GM20000 (cell line): ENCODE measurements at places on chromosomes 2 and 18.

DNA sequence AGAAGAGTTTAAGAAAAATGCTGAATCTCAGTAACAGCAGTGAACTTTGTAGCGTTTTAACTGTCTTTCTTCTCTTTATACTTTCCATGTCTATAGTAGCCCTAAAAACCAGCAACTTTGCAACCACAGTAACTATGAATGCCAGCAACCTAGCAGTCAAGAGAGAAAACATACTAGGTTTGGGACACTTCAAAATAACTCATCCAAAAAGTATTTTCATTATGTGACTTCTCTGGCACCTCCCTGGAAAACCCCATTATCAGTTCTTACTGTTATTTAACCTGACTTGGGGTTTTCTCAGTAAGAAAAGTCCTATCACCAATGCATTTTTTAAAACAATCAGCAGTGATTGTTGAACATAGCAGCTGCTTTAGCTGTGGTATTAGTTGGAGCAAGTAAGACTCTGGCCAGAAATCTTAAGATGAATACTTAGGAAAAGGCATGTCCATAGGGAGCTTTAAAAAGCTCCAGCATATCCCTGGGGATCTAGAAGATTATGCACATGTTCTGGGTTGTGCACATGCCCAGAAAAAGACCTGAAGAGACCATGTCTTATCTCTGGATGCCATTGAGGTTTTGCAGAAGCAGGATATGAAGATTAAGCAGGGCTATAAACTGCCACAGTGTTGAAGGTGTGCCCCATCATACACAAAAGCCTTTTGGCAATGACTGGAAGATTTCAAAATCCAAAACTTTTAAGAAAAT lies 411.3 kb downstream of the CMPK2 start:
- DNase-seq, result no peak

GRCh38 chr2:210541290-210541902 lies 15.0 kb upstream of the CPS1 start:
- no peak for DNase-seq

DNA sequence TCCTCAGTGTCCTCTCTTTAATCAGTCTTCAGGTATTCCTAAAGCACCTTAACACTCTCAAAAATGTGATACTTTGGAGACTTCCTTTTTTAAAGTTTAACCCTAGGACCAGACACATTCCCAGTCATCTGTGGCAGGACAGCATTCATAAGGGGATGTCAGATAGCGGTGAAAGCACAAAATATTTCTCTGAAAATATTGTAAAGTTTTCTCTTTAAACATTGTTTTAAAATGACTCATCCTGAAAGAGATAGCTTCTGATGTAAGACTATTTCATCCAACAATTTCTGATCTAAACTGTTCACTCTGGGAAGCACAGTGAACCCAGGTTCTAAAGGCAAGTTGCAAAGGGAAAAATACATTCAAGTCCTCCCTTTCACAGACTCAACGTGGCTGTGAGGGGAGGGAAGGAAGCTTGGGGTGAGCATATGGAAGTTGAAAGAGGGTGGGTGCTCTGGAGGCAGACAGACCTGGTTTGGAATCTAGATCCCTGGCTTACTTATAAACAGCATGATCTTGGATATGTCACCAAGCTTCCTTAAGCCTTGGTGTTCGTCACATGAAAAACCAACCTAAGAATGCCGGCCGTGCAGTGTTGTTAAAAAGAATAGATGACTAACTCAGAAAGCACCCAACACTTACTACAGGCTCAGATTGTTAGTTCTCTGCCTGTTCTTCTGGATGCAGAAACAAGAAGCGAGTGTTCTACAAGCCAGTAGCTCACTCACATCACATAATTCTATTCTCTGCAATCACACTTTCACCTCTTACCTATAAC lies 12.1 kb downstream of the GALNT14 start:
- no peak for DNase-seq

GRCh38 chr2:3316456-3317276 lies 61.0 kb downstream of the EIPR1 start:
- DNase-seq, result no peak

- peak; percentile 62 for DNase-seq
These were observed 82.1 kb upstream of the POMC start for GRCh38 chr2:25250331-25251070.

- no peak for DNase-seq
These were observed 63.9 kb downstream of the KLHL29 start for GRCh38 chr2:23448906-23449305.

DNA sequence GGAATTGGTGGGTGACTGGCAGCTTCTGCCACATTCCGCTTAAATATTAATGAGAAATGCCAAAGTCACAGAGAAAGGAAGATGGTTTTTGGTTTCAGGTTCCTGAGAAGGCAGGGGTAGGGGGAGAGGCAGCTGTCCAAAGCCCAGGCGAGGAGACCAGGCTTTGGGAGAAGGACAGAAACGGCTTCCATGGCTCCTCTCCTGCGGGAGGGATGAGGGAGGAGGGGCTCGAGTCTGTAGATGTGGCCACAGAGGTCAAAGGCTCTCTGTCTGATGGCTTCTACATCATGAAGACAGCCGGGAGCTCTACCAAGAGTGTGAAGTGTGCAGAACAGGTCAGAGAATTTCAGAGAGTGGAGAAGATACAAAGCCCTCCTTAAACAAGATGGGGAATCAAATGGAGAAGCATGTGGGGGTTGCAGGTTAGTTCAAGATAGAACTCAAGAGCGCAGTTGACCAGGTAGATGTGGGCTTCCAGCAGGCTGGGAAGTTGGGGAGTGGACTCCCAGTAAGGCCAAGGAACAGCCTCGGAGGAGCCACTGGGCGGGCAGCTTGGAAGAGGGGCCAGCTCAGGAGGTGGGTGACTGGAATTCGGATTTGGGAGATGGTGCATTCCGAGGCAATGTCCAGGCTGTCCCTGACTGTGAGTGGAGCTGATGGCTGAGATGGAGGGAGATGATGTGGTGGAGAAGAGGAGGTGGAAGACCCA lies 23.8 kb upstream of the HPCAL1 start:
- DNase-seq, result no peak

GRCh38 chr18:57655740-57656139 lies 34.1 kb upstream of the NARS1 start:
- DNase-seq, result no peak

- peak; percentile 44 for DNase-seq
These were observed 7.5 kb upstream of the SP9 start for GRCh38 chr2:174327021-174327840.

- DNase-seq, result no peak
These were observed 301.8 kb upstream of the GALNT5 start for GRCh38 chr2:156955701-156956100.

GRCh38 chr2:47664817-47665216 lies 118.1 kb upstream of the MSH6 start:
- DNase-seq, result no peak

GRCh38 chr2:28420722-28421121 lies 28.1 kb downstream of the FOSL2 start:
- DNase-seq, result no peak

GRCh38 chr2:184971546-184972068 lies 373.3 kb downstream of the ZNF804A start:
- no peak for DNase-seq

DNA sequence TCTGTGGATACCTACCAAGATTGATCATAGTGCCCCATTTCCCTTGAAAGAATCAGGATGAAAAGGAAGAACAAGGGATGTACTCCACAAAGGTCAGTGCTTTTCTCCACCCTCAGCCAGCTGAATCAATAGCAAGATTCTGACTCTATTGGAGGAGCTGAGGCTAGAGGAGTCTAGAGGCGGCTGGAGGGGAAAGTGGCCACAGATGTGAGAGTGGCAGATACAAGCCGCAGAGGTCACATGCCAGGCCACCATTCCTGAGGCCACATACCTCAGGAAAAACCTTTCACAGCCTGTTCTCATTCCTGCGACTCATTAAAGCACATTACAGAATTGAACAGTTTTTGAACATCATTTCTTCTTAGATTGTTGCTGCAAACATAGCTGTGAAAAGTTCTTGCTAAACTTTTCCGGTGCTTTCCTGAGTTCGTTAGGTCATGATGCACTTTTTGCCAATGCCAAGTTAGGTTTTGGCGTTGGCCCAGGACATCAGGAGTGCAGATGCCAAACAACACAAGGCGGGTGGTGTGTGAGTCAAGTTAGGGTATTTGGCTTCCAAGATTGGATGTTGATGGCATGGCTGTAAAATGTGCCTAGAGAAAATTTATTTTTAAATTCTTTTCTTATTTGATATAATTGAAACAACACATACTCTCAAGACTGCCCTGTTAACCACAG lies 160.7 kb upstream of the SP5 start:
- DNase-seq, result no peak

GRCh38 chr2:56170504-56170903 lies 13.3 kb upstream of the CCDC85A start:
- DNase-seq, result no peak

GRCh38 chr2:230956827-230957755 lies 32.0 kb upstream of the GPR55 start:
- DNase-seq, result peak; percentile 82
